Liver (tissue), 10 donors: ENCODE measurements at places on chromosomes 2 and 18.

GRCh38 chr18:22394428-22394827, 23.3 kb downstream of the CTAGE1 start:
- no peak for DNase-seq

GRCh38 chr2:133765658-133766057, 197.4 kb upstream of the NCKAP5 start:
- DNase-seq = no peak

- DNase-seq = no peak
Measured at GRCh38 chr2:45605116-45605515, 6.0 kb downstream of the SRBD1 start.

GRCh38 chr2:241942416-241943208, 73.1 kb downstream of the RTP5 start:
- DNase-seq = peak; percentile 19

DNA sequence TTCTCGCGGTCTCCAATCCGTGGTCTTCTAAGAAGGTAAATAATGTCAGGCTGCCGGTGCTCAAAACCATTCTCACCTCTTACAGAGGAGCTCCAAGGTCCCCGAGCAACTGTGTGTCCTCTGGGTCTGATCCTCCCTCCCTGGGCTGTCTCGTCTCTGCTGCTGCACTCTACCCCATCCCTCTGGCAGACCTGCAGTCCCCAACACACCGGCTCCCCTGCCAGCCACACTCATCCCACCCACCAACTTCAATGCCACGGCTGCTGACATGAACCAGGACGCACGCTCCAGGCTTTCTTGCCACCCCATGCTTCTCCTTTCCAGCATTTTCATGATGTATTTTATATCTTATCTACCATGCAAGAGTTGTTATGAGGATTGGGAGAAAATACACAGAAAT, 559.5 kb upstream of the SALL3 start:
- no peak for DNase-seq

GRCh38 chr2:15334644-15335326, 226.3 kb downstream of the NBAS start:
- DNase-seq = no peak

DNA sequence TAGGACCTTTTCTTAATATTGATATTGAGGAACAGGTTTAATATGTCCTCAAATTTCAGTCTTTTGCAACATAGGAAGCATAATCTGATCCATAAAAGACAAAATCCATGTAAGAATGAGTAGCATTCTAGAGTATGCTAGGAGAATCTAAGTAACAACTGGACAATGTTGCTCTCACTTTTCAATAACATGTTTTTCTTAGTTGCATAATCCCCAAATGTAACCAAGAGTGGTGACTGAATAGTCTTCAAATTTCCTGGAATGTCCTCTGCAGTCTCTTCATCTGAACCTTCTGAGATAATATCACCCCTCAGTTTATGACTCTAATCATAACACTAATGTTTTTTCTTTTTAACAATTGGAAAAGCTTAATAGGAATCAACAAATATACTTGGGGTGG, 110.0 kb upstream of the ZEB2 start:
- DNase-seq = no peak

DNA sequence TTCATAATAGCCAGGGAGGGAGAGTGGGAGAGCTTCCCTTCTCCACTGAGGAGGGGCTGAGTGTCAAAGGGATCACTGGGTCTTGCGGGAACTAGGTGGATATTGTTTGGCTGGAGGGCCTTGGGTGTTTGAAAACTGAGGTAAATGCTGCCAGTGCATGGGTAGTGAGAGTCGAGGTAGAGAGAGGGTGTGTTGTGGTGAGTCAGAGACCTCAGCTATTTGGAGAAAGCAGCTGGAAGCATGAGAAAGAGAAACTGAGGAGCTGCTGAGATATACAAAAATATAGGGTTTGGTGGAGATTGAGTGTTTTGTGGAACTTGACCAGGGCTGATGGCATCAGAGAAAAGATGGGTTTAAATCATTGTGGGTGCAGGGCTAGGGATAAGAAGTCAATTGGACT, 127.0 kb upstream of the CCDC195 start:
- no peak for DNase-seq

- DNase-seq = no peak
Measured at GRCh38 chr2:217920879-217921603, 81.8 kb downstream of the TNS1 start.

- DNase-seq = no peak
Measured at GRCh38 chr2:237160271-237160919, 74.7 kb downstream of the COPS8 start.

- DNase-seq = no peak
Measured at GRCh38 chr18:74139888-74140287, 7.7 kb downstream of the FBXO15 start.

DNA sequence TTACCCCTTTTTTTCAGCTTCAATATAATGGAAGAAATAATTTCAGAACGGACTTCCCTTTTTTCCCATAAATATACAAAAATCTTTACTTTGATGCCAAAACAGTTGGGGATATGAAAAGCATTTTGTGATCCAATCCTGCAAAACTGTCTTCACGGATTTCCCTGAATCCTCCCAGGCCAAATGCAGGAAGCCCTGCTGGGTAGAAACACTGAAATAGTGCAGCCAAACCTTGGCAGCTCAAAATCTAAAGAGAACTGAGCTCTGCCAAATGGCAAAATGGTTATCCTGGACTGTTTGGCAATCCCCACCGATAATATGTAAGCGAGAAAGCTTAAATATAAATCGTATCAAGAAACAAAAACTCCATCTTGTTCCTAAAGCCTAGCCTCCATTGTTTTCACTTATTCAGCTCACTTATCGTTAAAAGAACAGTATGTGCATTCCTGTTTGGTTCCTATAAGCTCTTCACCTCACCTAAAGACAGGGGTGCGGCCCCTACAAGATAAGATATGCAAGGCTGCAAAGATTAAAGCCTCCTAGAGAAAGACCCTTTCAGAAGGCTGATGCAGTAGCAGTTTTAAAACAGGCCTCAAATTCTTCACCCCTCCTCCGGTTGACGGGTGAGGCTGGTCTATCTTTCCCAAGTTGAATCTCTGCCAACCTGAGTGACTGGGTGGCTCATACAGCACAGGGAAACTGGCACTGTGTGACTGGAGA, 48.6 kb downstream of the LAMA1 start:
- DNase-seq = no peak

DNA sequence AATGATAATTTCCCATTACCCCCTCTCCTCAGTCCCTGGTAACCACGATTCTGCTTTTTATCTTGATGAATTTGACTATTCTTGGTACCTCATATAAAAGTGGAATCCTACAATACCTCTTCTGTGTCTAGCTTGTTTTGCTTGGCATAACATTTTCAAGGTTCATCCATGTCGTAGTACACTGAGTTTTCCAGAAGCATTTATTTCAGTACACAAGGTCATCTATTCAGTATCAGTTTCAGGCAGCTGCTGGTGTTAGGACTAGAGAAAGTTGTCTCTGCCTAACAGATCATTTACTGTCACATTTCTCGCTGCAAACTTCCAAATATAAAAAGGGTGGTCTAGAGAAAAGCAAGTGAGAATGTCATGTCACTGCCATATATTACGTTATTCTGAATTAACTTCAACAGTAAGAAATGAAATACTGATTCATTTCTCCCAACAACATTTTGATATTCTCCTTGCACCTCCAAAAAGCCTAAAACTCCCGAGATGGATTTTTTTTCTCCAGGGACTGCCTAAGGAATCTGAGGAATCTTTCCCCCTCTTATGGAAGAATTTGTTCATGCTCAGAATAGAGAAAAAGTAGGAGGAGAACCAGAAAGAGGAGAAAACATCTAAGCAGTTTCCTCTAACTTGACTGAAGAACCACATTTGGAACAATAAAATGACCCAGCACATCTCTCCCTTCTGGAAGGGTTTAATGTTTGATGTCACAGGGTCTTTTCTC, 36.0 kb downstream of the CDK15 start:
- no peak for DNase-seq

GRCh38 chr2:43818761-43819160, 19.9 kb downstream of the ABCG5 start:
- no peak for DNase-seq

DNA sequence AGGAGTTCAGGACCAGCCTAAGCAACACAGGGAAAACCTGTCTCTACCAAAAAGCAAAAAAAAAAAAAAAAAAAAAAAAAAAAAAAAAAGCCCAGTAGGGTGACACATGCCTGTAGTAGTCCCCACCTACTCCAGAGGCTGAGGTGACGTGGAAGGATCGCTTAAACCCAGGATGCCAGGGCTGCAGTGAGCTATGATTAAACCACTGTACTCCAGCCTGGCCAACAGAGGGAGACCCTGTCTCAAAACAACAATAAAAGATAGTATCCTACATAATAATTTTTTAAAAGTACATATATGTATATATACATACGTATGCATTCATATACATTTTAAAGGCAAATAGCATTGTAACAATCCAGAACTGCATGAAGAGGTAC, 51.7 kb downstream of the SOS1 start:
- DNase-seq = no peak
